Hepatic stellate cell (primary cell): ENCODE measurements at places on chromosomes 5 and 9.
A peak's percentile ranks its signal among the peaks of the same experiment; 100 is the strongest.

GRCh38 chr5:72255237-72255636 is 64.8 kb downstream of the MRPS27 start:
- DNase-seq, result no peak

DNA sequence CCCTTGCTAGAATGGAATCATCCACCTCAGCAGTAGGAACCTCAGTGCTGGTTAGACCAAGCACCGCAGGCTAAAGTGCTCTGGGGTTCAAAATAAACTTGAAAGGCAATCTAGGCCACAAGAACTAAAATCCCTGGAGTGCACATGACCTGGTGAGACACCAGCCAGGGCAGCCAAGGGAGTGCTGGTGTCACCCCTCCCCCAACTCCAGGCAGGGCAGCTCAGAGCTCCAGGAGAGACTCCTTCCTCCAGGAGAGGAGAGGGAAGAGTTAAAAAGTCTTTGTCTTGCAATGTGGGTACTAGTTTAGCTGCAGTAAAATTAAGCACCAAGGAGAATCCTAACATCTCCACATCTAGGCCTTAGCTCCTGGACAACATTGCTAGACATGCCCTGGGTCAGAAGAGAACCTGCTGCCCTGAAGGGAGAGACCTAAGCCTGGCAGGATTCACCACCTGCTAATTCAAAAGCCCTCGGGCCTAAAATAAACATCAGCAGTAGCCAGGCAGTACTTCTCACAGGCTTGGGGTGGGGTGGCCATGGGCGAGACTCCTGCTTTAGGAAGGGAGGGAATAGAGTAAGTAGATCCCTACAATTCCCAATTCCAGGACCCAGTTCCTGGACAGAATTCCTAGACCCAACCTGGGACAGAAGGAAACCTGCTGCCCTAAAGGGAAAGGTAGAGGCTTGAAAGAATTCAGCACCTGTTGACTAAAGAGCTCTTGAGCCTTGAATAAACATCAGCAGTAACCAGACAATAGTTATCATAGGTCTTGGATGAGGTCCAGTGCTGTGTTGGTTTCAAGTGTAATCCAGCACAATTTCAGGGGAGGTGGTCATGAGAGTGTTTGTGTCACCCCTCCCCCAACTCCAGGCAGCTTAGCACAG is 25.8 kb downstream of the UGT3A2 start:
- no peak for DNase-seq

DNA sequence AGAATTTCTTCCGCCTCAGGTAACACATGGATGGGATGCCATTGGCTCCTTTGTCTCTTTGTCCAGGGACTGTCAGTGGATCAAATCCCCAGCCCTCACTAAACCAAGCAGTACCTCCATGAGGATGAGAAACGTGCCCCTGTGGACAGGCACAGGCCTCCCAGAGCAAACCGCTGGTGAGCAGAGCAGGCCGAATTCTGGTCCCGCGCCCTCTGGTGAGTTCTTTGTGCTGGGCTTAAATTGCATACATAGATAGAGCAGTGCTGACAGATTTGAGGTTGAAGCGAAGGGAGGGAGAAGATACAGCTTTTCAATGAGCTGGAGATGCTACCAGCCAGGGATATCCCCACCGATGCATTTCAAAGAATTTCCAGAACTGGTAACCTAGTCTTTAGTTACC is 143.8 kb downstream of the HSD17B3 start:
- no peak for DNase-seq

DNA sequence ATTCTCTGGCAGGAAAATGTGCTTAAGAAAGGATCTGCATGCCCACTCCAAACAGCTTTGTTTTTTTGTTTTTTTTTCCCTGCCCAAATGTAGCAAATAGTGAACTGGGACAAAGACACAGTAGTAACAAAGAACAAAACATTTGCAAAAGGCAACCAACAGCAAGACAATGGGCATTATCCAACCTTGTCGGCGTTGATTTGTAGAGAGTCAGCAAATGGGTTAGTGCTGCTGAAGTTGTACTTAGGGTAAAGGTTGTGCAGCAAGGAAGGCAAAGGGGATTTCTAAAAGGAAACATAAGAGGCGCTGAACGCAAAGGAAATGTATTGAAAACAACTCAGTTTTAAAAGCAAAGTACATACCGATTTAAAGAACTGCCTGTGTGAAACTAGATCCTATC is 136.2 kb downstream of the MPDZ start:
- no peak for DNase-seq

DNA sequence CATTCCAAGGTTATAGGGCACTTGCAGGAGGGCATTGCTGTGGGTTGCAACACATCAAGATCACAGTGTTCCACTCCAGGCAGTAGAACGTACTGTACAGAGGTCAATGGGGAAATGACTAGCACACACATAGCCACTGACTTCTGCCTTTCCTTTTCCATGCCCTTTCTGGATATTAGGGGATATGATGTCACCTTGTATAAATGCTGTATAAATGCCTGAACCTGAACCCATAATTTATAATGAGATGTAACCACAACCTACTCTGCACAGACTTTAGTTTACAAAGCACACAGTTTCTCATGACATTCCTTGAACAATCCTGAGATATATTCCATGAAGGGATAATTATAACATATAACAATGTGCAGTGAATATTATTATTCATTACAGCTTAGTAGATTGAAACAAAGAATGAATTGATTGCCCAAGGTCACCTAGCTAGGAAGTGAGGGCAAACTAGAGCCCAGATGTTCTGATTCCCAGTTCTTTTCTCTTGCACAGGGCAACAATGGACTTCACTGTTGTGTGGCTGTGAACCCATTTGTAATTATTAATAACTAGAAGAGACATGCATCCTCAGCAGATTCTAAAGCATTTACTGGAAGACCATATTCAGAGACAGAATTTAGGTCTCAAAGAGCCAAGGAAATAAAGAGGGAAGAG is 5.6 kb upstream of the ABLIM3 start:
- DNase-seq, result peak; percentile 46

- no peak for DNase-seq
Measured at GRCh38 chr9:113907282-113907681, 31.2 kb downstream of the ZNF618 start.

GRCh38 chr5:176817841-176818377 is 7.5 kb downstream of the UNC5A start:
- peak; percentile 55 for DNase-seq

- DNase-seq, result no peak
Measured at GRCh38 chr5:180093651-180094382, 22.3 kb upstream of the RNF130 start.
